ENCODE measurements at places on chromosomes 7 and 10. TPM values are rescaled to one million over a fixed set of nuclear protein-coding genes. Genes with fewer than 3 reads are reported as not detected.

DNA sequence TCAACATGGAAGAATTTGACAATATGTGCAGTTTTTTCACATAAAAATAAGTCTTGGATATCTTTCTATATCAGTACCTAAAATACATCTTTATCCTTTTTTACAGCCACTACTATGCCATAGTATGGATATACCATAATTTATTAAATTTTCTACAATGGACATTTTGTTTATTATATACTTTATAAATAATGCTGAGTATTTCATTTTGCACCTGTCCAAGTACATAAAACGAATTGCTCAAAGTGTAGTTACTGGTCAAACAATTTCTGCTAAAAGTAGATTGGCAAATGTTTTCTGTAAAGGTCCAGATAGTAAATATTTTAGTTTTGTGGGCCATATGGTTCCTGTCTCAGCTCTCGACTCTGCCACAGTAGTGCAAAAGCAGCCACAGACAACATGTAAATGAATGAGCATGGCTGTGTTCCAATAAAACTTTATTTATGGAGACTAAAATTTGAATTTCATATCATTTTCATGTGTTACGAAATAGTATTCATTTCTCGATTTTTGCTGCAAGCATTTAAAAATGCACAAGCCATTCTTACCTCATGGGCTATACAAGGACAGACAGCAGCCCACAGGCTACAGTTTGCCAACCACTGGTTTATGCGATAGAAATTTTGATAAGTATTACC is 96.9 kb upstream of the STEAP1B start:
- no peak for DNase-seq

DDIT4 gene
- polyA plus RNA-seq: 89.5 TPM

FFAR4 gene
- polyA plus RNA-seq: 0.14 TPM

DNA sequence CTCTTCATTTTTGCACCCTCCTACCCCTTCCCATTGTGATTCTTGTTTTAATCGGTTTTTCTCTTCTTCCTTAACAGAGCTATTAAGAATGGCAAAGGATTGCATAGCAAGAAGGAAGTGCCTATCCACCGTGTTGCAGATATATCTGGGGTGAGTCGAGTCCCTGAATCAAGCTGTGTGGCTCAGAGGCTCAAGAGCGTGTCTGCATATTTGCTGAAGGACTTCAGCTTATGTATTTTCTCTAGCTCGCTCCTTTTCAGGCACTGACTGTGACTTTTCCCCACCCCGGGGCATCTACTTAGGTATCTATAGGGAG is 126.6 kb downstream of the LRRC4 start:
- DNase-seq: no peak

- DNase-seq: no peak
Observed at GRCh38 chr10:113648478-113648877, 15.4 kb downstream of the NRAP start.

- no peak for DNase-seq
Observed at GRCh38 chr10:111186358-111186757, 109.5 kb downstream of the ADRA2A start.

PTTG1IP2 gene
- polyA plus RNA-seq: not detected

ITGA8 gene
- 71.8 TPM for polyA plus RNA-seq

BUB3 gene
- polyA plus RNA-seq: 130 TPM

DNA sequence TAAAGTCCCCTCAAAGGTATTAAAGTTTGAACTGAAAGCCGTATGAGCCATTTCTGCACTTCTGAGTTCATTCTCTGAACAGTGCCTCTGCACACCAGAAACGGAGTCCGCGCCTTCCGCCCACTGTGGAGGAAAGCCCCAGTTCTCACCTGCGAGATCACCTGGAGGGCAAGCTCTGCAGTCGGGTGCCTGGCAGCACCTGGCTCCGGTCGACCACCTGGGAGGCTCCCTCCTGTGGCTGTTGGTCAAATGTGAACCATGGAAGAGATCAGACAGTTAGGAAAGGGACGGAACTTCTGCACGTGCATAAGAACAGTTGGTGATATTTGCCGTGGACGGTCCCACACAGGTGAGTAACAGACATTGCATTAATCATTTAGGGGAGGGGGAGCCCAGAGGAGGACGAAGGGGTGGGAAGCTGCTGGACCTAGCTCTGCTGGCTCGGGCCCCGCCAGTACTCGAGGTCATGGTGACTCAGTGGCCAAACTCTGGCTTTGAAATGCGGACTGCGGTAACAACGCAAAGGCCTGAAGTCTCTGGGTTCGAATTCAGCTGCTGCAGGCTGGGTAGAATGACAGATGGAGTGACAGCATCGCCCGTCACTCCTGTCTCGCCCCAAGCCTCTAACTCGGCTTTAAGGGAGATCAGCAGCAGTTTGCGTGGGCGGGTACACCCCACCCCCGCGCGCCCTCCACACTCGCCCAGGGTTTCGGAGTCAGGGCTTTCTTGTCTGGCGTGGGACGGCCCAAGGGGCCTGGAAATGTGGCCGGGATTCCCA is 1.7 kb upstream of the DPYSL4 start:
- DNase-seq: no peak

GRCh38 chr10:70603449-70603801 is 884 bp upstream of the PRF1 start:
- no peak for DNase-seq

DNA sequence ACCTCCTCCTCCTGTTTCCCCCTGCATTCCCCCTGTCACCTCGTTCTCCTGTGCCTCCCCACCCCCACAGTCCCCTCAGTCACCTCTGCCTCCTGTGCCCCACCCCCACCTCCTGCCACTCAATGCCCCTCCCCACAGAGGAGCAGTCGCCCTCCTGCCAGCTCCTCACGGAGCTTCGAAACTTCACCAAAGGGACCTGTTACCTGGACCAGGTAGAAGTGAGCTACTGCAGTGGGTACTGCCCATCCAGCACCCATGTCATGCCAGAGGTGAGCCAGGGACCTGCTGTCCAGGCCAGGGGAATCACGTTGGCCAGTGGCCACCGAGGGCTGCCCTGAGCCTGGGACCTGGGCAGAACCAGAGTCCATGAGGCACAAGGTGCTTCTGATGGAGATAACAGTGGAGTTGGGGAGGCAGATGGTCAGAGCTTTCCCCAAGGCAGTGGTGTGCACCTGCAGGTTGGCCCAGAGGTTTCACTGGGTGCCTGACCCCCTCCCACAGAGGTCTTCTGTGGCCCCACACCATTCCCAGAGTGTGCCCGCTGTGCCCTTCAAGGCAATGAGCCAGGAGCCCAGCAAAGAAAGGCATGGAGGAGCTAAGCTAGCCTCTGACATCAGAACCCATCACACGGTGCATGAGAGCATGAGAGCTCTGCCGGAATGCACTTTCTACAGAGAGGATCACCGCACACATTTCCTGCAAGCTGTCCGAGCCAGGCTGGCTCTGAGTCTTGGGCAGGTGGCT is 7.0 kb upstream of the ZNF862 start:
- DNase-seq: no peak

ADCY1 gene
- polyA plus RNA-seq: 1.9 TPM

DNA sequence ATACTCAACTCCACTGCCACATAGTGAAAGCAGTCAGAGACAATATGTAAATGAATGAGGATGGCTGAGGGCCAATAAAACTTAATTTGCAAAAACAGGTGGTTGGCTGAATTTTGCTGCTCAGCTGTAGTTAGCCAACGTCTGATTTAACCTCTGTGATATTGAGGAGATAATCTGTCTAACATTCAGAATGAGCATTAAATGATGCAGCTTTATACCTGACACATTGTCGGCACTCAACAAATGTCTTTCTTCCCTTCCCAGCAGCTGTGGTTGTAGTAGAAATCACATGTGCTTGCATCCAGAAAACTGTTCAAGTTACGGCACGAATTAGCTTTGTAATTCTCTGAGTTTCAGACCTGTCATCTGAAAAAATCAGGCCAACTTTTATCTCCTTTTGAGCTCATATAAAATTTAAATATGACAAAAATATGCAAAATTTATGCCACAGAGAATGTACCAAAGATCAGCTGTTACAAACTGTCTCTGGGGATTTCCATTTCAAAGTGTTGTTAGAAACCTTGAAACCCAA is 1239.7 kb downstream of the GATA3 start:
- DNase-seq: no peak

DNA sequence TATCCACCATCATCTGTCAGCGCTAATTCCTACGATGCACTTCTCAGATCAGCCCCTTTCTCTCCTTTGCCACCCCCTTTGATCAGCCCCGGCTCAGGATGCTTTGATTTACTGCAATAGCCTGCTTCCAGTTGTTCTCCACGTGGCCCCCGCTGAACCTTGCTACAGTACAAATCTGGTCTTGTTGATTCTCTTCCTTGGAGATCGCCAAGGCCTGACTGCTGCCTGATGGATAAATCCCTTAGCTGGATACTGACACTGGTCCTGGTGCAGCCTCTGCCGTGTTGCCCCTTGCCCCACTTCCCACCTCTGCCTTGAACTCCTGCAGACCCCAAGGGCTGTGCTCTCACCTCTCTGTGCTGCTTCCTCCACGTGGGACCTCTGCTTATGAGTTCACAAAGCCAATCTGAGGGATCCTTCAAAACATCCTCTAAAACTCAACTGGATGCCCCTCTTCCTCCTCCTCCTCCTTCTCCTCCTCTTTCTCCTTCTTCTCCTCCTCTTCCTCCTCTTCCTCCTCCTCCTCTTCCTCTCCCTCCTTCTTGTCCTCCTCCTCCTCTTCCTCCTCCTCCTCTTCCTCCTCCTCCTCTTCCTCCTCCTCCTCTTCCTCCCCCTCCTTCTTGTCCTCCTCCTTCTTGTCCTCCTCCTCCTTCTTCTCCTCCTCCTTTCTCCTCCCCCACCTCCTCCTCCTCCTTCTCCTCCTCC is 15.3 kb downstream of the PLXNA4 start:
- DNase-seq: no peak

RASA4B gene
- 2.4 TPM for polyA plus RNA-seq

TAF6 gene
- 49.1 TPM for polyA plus RNA-seq

MSMB gene
- not detected for polyA plus RNA-seq

GRCh38 chr7:78510580-78511188 is 712.1 kb downstream of the PHTF2 start:
- peak; percentile 36 for DNase-seq

SLF2 gene
- 57.0 TPM for polyA plus RNA-seq

DNA sequence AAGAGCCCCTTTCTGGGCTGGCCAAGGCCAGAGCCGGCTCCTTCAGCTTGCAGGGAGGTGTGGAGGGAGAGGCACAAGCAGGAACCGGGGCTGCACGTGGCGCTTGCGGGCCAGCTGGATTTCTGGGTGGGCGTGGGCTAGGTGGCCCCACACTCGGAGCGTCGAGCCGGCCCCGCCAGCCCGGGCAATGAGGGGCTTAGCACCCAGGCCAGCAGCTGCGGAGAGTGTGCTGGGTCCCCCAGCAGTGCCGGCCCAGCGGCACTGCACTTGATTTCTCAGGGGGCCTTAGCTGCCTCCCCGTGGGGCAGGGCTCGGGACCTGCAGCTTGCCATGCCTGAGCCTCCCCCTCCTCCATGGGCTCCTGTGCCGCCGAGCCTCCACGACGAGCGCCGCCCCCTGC is 48.1 kb downstream of the SH2D4B start:
- no peak for DNase-seq

- DNase-seq: no peak
Observed at GRCh38 chr10:1293157-1293556, 237.0 kb downstream of the WDR37 start.

GRCh38 chr10:21814866-21815265 is 188.7 kb downstream of the DNAJC1 start:
- no peak for DNase-seq

C10orf67 gene
- 0.54 TPM for polyA plus RNA-seq

LRRC61 gene
- 18.0 TPM for polyA plus RNA-seq

- DNase-seq: no peak
Observed at GRCh38 chr10:31528831-31529230, 209.8 kb downstream of the ZEB1 start.

APBB1IP gene
- 2.6 TPM for polyA plus RNA-seq

NPY4R2 gene
- 0.19 TPM for polyA plus RNA-seq

DNA sequence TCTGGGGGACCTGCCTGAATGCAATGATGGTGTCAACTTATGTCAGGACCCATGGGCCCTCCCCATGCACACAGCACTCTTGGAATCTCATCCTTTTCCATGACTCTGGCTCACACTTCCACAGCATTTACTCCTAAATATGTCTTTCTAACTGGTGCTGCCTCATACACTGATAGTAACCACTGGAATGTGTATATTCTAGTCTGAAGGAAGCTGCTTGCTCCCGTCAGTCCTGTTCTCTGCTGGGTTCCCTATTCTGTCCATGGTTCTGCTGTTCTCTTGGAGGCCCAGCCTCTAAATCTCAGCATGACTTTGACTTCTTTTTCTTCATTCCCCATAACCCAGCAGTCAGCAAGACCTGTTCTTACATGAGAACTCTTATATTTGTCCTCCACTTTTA is 1055.1 kb downstream of the KCNMA1 start:
- no peak for DNase-seq

ASAH2B gene
- polyA plus RNA-seq: 12.4 TPM

- DNase-seq: no peak
Observed at GRCh38 chr10:34647875-34648865, 166.9 kb downstream of the PARD3 start.

GRCh38 chr10:85318809-85319807 is 990.7 kb downstream of the CCSER2 start:
- no peak for DNase-seq

- DNase-seq: no peak
Observed at GRCh38 chr10:90096196-90096595, 394.8 kb downstream of the KIF20B start.

- peak; percentile 47 for DNase-seq
Observed at GRCh38 chr7:977326-978048, 2.1 kb upstream of the COX19 start.

DNA sequence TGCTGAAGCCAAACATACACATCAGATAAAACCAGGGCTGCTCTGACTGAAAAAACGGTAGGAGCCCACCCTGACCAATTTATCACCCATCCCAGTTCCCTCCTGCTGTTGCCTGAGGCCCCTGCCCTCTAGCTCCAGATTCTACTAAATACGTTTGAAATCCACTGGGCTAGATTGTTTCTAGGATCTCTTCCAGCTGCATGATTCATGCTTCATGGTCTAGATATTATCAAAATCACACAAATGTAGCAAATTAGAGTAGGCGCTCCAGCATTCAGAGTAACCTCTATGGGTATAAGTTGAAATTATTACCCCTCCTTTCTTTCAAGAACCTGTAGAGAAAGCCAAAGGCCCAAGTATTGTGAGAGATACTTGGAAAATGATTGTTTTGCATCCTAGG is 151.2 kb upstream of the FAM13C start:
- DNase-seq: no peak

FXYD4 gene
- polyA plus RNA-seq: not detected

ACTA2 gene
- polyA plus RNA-seq: 536 TPM

GSDME gene
- 9.3 TPM for polyA plus RNA-seq

EPHA1 gene
- polyA plus RNA-seq: 13.5 TPM

DNA sequence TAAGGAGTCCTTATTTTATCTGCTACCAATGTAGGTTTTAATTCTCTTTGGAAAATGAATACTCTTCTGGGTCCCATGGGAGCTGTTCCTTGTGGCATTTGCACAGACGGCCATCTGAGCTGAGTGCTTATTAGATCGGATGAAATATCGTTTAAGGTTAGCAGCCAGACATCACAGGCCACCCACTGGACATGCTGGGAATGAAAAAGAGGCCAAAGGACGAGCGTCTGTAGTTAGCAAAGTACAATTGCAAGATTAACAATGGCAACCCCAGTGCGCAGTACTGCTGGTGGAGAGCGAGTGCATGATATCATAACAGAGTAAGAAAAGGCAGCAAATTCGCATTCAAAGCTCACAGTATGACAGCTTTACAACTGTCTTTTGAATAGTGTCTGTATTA is 28.3 kb upstream of the CREB5 start:
- DNase-seq: no peak

GRCh38 chr10:1187855-1188557 is 131.8 kb downstream of the WDR37 start:
- no peak for DNase-seq

GRCh38 chr7:158283016-158283974 is 304.3 kb downstream of the PTPRN2 start:
- no peak for DNase-seq

Measured in right lung (tissue), 10 donors.